ENCODE measurements at places on chromosomes 4 and X. TPM values are rescaled to one million over a fixed set of nuclear protein-coding genes. Genes with fewer than 3 reads are reported as not detected.

The SLC6A14 gene
- total RNA-seq, result not detected

The CABS1 gene
- not detected for total RNA-seq

The S100P gene
- not detected for total RNA-seq

The MAGEB10 gene
- not detected for total RNA-seq

The DCLK2 gene
- 3.9 TPM for total RNA-seq

The NUDT10 gene
- 0.43 TPM for total RNA-seq

The CXCL3 gene
- total RNA-seq, result 0.93 TPM

The XAGE1B gene
- not detected for total RNA-seq

The PABPC1L2A gene
- total RNA-seq, result not detected

The NSDHL gene
- total RNA-seq, result 21.9 TPM

The ZFX gene
- 49.3 TPM for total RNA-seq

The ARAP2 gene
- 2.1 TPM for total RNA-seq

The MTNR1A gene
- not detected for total RNA-seq

The PROM1 gene
- 0.13 TPM for total RNA-seq

The SATL1 gene
- total RNA-seq, result not detected

The GPR119 gene
- not detected for total RNA-seq

The GLRA2 gene
- total RNA-seq, result not detected

The DRP2 gene
- total RNA-seq, result 0.80 TPM

The RASL11B gene
- total RNA-seq, result not detected

The CTAG2 gene
- not detected for total RNA-seq

The RTL9 gene
- total RNA-seq, result not detected

The TMEM271 gene
- not detected for total RNA-seq

Data from thoracic aorta endothelial cell (primary cell).